Fibroblast of skin of back (primary cell): ENCODE measurements at places on chromosomes 5 and 9.

DNA sequence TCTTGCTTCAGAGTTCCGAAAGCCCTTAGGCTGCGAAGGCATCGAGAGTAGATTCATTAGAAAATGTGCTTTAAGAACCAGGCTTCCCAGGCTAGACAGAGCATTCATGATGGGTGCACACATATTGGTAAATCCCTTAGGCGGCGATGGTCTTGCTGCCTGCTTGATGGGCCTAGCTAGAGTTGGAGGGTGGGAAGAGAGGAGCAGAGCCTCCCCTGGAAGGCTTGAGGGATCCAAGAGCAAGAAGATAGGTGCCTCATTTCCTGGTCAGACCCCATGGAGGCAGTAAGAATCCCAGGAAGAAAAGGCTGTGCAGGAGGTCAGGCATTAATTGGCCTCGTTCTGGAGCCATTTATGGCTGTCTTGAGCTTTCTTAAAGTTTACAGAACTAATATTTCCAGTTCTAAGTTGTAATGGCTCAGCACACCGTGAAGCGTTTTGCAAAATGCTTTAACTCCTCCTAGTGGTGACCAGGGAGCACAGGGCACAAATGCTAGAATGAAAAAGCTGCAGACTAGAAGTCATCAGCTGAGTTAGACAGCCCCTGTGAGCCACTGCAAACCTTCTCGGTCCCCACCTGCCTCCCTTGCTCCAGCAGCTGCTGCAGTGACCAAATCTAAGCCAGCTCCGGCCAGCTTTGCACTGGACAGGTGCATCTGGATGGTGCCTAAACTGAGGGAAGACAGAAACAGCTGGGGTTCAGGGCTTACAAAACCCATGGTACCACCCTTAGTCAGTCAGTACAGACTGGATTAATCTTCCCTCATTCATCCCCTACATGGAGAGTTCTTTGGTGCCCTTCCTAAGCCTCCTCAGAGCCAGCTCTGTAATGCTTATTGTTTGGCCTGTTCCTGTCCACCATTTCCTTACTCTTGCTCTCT lies 14.7 kb downstream of the SLC45A2 start:
- DNase-seq: peak; percentile 63

- no peak for DNase-seq
These were observed 195.3 kb upstream of the MVB12B start for GRCh38 chr9:126131066-126132010.

- peak; percentile 77 for DNase-seq
These were observed 299.7 kb downstream of the NPR3 start for GRCh38 chr5:33010846-33011245.

DNA sequence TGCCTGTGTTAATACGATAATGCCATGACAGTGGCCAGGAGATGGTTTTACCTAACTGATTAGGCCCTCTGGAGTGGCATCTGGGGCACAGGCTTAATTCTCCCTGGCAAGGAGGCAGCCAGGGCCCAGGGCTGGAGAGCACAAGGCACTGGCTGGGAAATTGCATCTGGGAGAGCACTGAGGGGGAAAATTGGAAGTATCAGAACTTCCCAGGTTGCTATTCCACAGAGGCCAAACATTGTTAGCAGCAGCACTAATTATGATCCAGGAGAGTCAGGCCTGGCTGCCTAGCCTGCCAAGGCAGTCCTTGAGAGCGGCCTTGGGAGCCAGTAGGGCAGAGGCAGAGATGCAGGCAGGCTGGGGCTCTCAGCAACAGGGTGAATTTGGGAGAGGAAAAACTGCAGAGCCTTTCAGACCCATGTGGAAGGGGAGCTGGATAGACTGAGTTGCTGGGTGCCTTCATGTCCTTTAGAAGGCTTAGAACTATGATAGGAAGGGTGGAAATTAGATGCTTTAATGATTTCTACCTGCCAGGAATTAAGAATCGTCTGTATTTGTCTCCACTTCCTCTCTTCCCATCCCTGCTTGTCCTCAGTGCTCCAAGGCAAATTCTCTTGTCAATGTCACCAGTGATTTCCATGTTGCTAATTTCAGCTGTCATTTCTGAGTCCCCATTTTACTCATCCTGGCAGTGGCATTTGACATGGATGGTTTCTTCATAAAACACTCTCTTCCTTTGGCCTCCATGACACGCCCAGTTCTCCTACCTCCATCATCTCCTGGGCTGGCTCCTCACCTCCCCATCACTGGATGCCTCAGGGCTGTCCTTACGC lies 56.1 kb upstream of the HSPA9 start:
- DNase-seq: no peak

GRCh38 chr9:133973791-133974630 lies 18.1 kb downstream of the VAV2 start:
- DNase-seq: no peak

DNA sequence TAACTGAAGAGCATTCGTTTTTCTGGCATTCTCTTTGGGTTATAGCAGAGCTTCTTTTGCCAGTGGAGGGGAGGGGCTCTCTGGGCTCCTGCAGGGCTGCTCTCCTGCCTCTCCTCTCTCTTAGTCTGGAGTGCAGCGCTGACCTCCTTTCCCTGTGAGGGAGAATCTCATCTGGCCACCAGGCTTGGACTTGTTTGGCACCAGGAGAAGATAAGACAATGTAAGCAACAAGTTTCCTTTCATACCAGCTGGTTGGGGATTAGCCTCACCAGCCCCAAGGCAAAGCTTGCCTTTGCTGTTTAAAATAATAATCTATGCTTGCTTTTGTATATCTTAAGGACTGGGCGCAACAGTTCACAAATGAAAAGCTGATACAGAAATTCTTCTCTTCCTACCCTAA lies 196.4 kb downstream of the TLE4 start:
- DNase-seq: peak; percentile 33

DNA sequence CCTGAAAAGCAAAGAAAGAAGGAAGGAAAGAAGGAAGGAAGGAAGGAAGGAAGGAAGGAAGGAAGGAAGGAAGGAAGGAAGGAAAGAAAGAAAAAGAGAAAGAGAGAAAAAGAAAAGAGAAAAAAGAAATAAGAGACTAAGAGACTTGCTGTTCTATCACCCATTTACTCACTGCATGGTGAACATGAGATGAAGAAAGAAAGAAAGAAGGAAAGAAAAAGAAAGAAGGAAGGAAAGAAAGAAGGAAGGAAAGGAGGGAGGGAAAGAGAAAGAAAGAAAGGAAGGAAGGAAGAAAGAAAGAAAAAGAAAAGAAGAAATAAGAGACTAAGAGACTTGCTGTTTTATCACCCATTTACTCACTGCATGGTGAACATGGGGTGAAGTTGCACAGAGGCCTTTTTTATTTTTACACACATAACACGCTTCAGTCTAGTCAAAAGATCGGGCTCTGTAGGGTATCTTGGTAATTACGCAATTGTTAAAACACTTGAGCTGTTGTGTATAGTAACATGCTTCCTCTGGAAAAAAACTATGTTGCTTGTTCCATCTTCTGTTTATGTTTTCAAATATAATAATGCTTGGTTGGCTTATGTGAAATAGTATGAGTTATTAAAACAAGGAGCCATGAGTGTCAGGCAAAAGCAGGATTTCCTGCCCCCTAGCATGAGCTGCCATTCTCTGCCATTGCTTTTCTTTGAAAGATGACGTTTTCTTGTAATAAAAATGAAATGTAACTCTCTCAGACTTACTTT lies 119.3 kb upstream of the ZNF608 start:
- DNase-seq: peak; percentile 3

DNA sequence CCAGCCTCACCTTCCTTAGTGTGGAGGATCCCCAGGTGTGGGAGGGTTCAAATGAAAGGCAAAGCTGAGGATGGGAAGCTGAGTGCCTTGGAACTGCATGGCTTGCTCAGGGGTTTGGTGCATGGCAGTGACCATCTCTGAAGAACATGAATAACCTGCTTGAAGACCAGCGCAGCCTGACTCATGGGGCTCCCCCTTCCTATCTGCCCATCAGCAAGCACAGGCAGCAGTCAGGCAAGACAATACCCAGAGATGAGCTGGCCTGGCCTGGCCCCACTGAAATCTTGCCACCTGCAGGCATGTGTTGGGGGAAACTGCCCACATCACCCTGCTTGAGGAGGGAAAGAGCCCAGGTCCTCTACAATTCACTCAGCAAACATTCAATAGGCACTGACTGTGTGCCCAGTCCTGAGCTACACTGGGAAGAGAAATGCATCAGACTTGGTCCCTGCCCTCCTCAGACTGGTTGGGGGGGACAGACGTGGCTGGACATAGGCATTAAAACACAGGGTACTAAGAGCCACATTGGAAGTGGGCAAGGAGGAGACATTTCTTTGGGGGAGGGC lies 105.0 kb upstream of the ALDH1B1 start:
- no peak for DNase-seq

GRCh38 chr9:25654417-25654816 lies 23.8 kb downstream of the TUSC1 start:
- no peak for DNase-seq

DNA sequence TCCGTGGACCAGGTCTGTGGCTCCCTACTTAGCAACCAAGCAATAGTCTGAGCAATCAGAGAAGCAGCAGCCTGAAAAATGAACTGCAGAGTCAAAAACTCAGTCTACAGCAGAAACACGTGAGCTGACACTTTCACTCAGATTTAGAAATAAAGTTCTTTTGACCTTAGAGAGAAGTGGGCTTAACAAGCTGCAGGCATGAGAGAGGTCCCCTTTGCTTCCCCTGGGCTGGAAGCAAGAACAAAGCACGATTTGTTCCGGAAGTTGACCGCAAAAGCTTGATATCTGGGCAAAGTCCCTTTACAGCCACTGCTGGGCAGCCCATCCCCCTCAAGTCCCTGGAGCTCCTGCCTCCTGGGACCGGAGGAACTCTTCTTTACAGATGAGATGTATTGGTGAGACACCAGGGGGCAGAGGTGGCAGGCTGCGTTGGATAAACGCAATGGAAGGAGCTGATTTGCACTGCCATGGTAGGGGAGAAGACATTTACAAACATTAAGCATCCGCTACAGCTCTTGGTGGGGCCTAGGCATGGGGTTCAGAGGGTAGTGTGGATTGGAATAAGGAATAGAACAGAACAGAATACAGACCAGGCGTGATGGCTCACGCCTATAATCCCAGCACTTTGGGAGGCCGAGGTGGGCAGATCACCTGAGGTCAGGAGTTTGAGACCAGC lies 5.8 kb upstream of the SOWAHA start:
- DNase-seq: peak; percentile 16

- DNase-seq: no peak
These were observed 569.6 kb upstream of the BRINP1 start for GRCh38 chr9:119938871-119939270.

DNA sequence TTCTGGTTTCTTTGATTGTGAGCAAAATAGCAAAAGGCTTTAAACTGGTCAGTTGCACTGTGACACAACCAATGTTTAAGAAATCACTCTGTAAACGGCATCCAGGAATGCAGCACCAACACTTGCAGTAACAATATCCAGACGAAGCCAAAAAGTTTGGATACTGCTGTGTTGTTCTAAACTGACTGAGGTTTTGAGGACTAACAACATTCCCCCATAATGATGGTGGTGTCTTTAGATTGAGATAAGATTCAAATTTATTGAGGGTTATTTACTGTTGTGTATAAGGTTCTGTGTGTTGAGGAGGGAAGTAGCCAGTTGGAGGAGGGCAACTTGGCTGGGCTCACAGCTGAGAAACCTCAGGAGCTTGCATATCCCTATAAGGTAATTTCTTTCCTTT lies 353.6 kb downstream of the BNC2 start:
- no peak for DNase-seq

DNA sequence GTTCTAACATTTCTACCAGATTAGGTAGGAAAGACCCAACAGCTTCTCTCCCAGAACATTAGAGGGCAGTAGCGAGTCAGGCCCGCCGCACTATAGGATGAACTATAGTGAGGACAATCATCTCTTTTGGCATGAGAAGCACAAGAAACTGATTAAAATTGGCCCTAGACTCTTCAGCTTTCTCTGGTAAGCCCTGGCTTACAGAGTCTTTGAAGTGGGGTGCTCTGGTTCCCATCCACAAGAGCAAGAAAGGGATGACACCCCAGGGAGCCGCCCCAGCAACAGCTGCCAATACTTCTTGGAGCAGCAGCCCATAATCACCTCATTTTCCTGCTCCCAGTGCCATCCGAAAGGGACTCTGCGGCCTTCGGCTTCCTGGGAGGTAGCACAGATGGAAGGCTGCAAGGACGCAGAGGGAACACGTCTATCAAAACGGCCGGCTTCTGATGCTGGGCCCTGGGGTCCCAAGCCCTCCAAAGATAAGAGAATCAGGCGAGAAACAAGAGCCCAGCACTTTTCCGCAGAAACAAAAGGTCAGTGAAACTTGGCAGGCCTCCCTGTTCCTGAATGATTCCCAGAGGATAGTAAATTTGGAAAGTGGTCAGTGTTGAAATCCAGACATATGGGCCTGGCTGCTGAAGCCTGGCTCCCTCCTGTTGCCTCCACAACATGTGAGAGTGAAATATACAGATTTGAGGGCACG lies 69.3 kb downstream of the HSD17B3 start:
- peak; percentile 57 for DNase-seq
